Nucleus accumbens (tissue), 56 donors: ENCODE measurements at places on chromosomes 3 and 15.

GRCh38 chr15:67832031-67832551 is 6.8 kb downstream of the SKOR1 start:
- no peak for DNase-seq

GRCh38 chr3:136008221-136008620 is 42.7 kb downstream of the PPP2R3A start:
- no peak for DNase-seq

- no peak for DNase-seq
These were observed 128.8 kb upstream of the AADACL2 start for GRCh38 chr3:151604891-151605290.

DNA sequence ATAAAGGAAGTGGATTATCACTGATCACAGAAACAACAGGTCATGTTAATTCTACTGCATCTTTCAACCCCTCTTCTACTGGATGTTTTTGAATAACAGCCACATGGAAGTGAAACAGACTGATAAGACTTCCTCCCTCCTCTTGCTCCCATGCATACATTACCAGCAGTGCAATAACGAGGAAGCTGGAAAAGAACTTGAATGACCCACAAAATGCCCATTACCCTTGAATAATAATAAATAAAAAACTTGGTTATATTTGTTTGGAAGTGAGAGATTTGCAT is 51.6 kb downstream of the RARB start:
- no peak for DNase-seq

DNA sequence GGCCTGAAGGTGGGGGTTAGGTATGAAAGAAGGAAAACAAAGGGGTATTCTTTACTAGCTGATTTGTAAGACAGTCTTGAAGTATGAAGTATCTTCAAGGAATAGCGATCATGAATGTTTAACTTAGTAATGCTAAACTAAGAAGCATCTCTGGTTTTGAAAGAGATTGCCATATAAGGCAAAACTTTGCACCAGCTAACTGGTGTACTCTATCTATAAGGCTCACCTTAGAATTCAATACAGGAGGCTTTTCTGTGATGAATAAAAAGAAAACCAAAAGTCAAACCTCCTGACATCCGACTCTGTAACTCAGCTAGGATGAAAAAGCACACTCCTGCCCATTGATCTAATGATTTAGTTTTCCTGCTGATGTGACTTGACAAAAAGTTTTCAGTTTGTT is 54.7 kb downstream of the FOXP1 start:
- no peak for DNase-seq
